ENCODE measurements at places on chromosomes 13 and 19. TPM values are rescaled to one million over a fixed set of nuclear protein-coding genes. Genes with fewer than 3 reads are reported as not detected.

DNA sequence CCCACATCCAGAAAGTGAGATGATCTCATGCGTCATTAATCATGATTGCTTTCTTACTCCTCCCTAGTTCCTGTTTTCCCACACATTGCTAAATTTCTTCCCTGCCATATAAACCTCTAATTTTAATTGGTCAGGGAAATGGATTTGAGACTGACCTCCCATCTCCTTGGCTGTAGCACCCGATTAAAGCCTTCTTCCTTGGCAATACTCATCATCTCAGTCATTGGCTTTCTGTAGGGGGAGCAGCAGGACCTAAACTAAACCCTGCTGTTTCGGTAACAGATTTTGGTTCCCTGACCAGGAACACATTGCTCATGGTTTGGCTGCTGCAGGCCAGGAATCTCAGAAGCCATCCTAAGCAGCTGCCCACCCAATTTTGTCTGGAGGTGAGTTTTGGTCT, 61.7 kb downstream of the SPRYD7 start:
- DNase-seq: no peak

GRCh38 chr13:44318161-44318560, 55.5 kb upstream of the SERP2 start:
- no peak for DNase-seq

GRCh38 chr13:36029166-36029565, 102.0 kb downstream of the DCLK1 start:
- no peak for DNase-seq

FRY gene
- total RNA-seq: 113 TPM

GRCh38 chr13:22193070-22193469, 522.2 kb downstream of the FGF9 start:
- no peak for DNase-seq

DNA sequence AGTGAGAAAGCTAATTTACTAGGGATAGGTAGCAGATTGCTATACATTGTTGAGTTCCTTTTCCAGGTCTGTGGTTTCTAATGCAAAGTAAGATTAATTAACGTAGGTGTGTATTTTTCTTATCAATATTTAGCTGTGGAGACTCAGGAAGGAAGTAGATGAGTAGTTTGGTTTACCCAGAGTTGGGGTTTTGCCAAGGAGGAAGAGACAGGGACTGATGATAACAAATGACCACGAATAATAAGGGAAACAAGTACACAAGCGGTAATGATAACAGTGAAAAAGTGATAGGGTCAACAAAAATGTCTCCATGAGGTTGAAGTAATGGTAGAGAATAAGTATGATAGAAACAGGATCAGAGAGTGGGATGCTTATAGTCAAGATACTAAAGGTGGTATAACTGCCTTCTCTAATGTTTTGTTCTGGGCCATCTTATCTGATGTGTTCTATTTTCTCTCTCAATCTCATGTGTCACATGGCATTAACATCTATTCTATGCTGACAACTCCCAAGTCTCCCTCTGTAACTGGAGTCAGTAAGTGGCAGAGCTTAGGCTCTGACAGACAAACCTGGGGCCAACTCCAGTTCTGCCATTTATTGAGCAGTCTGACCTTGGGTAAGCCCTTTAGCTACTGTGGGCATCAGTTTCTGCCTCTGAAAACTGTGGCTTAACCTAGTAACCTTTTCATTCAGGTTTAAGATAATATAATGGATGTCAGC, 8.8 kb downstream of the OBI1 start:
- DNase-seq: no peak

BRSK1 gene
- 20.4 TPM for total RNA-seq

SPACA4 gene
- total RNA-seq: not detected
